ENCODE measurements at places on chromosomes 1 and 21. TPM values are rescaled to one million over a fixed set of nuclear protein-coding genes. Genes with fewer than 3 reads are reported as not detected.

DNA sequence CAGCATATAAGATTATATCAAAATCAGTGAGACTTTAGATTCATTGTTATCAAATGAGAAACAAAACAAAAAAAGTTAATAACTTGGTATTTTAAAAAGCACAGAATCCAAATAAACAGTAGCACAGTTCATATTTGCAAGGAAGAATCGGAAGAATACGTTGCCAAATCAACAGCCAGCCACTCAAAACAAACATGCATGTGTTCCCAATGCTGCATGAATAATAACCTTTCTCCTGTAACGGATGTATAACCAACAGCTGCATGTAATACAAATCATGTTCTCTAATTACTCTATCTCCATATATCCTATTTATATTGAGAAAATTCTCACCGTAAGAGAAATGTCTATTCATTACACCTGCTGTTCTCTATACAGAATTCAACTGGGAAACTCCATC lies 98.9 kb upstream of the FOXD3 start:
- DNase-seq, result no peak

GRCh38 chr1:244006961-244007360 lies 44.1 kb upstream of the ZBTB18 start:
- DNase-seq, result no peak

DNA sequence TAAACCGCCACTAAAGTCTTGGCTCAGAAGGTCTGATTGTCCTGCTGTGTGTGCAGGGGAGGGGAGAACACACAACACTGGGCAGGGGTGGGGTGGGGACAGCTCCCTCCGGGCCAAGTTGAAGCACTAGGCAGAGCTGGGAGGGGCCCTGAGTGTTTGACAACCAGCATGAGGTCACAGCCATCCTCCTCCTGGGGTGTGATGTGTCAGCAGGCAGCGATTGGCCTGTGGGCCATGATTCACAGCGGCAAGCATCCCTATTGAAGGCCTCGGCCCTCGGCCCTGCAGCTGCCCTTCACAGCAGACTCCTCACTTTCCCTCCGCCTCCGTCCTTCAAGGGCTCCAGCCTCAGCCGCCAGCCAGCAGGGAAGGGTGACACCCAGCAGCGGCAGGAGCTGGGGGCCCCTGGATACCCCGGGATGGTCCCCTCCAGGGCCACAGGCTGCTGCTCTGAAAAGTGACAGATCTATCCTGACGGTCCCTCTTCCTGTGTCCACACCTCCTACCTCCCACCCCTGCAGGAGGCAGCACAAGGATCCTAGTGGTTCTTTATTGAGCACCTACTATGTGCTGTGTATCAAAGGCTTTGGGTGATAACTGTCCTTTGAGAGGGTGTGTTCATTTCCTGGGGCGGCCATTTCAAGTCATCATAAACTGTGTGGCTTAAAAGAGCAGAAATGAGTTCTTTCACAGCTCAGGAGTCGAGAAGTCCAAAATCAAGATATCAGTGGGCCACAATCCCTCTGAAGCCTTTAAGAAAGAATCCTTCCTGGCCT lies 66.0 kb upstream of the SLC25A33 start:
- peak; percentile 95 for DNase-seq

GRCh38 chr1:57450981-57451380 lies 27.1 kb upstream of the DAB1 start:
- DNase-seq, result no peak

- no peak for DNase-seq
These were observed 127.3 kb upstream of the ADGRL4 start for GRCh38 chr1:79133774-79134364.

- DNase-seq, result no peak
These were observed 29.4 kb upstream of the PIGC start for GRCh38 chr1:172473302-172473701.

DNA sequence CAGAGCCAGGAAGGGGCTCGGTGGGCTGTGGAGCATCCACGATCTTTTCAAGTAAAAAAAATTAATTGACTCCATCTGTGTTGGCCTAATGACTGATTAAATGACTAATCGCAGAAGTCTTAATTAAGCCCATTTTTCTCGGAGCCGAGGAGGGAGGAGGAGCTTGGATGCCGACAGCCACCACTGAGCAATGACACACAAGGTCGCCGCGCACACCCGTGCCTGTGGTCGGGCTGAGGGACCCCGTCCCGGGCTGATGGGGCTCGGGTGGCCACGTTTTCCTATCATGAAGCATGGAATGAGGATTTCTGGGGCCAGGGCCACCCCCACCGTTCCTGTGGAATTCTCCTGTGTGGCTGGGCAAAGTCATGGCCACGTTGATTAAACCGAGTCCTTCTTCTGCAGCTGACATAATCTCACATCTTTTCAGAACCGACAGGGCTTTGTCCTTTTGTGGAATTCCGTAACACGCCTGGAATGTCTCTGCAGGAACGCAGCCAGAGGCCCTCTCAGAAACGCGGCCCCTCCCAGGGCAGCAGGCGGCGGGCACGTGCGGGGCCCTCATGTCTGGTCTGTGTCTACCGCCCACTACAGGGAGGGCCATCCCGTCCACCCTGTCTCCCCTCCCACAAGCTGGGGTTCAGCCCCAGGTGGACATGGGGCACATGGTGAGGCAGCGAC lies 60.7 kb downstream of the MORN1 start:
- peak; percentile 89 for DNase-seq

GRCh38 chr1:101080859-101081258 lies 55.3 kb upstream of the DPH5 start:
- DNase-seq, result no peak

DNA sequence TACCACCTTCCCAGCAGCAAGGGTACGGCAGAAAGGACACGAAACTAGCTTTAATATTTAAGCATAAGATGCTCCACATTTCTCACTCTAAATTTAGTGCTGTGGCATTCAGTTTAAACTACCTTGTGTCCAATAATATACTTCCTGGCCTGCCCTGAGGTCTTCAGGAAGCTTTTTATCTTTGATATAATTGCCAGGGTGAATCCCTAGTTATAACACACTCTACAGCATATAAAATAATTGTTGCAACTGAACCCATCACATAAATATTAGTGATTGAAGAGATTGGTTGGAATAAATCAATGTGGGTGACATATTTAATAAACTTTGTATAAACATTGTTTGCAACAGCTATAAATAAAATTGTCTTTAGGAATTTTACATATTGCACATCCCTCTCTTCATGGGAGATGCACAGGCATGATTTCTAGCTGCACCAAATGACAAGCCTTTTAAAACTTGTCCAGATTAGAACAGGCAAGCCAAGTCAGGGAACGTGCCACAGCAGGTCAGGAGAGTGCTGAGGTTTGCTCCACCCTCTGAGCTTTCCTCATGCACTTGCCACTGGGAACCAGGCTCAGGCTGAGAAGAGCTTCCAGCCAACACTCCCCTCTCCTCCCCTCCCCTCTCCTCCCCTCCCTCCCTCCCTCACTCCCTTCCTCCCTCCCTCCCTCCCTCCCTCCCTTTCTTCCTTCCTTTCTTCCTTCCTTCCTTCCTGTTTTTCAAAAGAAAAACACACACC lies 623.2 kb upstream of the PKN2 start:
- no peak for DNase-seq

- no peak for DNase-seq
These were observed 12.4 kb upstream of the FAAP20 start for GRCh38 chr1:2206813-2207487.

DNA sequence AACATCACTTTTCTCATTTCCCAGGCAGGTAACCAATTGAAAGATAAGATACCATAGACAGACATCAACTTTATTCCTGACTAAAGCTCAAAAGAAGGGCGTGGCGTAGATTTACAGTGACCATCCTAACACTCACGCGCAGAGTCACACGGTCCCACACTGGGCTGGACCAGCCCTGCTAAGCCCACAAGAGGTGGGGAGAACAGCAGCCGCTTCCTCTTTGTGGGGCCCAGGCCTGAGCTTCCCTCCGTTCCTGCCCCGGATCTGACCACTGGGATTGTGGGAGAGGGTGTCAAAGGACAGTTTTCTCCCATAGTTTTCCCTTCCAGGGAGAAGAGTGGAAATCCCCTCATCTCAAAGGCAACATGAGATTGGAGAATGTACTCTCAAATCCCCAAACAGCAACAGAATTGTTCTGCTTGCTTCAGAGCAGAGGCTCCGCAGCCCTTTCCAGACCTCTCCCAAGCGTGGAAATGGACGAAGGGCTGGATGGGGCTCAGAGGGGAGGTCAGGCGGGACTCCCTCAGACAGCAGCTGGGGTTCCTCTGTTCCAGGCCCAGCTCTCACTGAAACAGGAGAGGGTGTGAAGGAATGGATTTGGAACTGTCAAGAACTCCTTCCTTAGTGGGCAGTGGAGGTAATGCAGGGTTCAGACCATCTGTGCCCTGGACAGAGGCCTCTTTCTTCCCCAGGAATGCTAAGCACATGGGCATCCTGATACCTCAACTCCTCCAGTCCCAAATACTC lies 33.7 kb downstream of the L1TD1 start:
- DNase-seq, result no peak

GRCh38 chr1:186985889-186986491 lies 157.2 kb downstream of the PLA2G4A start:
- DNase-seq, result peak; percentile 60

DNA sequence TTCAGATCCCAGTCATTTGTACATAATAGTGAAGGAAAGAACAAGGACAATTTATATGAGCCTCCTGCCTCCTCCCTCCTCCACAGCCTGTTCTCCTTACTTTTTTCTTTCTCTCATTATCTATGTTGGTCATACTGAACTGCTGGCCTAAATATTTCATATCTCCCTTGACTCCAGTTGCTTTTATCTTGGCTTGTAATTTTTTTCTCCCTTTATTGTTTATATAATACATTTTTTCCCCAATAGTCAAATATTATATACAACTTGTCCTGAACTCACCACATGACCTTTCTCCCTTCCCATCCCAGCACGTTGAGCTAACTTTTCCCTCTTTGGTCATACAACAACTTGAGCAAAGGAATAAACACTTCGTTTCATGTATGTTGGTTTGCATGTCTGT lies 752.1 kb downstream of the LTN1 start:
- no peak for DNase-seq

- peak; percentile 37 for DNase-seq
These were observed 1.1 kb downstream of the C21orf58 start for GRCh38 chr21:46322351-46323226.

DNA sequence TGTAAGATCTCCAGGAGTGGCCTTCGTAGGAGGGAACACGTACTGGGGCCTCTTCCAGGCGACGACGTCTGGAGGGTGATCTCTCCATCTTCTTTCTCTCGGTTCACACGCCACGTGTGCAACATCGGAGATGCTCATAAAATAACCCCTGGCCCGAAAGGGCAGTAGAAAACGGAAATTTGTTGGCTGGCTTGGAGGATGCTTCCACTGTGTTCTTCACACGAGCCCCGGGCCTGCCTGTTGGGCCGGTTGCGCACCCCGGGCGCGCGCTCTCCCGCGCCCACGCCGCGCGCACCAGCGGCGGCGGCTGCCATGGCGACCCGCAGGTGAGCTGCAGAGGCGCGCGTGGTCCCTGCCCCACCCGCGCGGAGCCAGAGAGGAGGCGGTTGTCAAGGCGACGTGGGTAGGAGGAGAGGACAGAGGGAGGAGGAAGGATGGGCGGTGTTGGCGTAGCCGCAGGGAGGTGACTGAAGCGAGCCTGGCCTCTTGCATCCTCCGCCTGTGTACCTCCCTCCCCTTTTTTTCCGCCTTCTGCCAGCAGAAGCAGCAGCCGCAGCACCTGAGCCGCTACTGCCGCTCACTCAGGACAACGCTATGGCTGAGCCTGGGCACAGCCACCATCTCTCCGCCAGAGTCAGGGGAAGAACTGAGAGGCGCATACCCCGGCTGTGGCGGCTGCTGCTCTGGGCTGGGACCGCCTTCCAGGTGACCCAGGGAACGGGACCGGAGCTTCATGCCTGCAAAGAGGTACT lies at the start of gene ELAPOR1:
ELAPOR1 (plus strand) TSS at position 526 of the 752 bp plus-strand sequence; CDS start at position 595, 69 bp downstream.
- no peak for DNase-seq

GRCh38 chr1:116260621-116261020 lies 112.4 kb upstream of the ATP1A1 start:
- DNase-seq, result no peak

DNA sequence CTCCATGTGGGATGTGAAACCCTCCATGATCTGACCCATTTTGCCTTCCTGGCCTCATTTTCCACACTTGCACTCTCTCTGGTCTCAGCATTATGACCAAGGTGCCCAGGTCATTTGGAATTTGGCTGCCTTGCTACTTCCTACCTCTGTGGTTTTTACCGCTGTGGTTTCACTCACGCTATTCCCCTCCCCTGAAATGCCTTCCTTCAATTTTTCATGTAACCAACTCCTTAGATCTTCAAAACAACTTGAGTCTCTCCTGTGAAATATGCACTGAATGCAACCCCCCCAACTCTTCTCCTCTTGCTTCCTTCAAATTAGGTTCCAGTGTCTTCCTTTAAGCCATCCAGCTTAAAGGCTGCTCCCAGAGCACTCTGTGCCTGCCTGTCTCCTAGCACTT lies 50.1 kb downstream of the PHC2 start:
- DNase-seq, result no peak

- DNase-seq, result peak; percentile 52
These were observed 951 bp downstream of the GGPS1 start for GRCh38 chr1:235329139-235329902.

GRCh38 chr21:31110430-31110829 lies 72.2 kb upstream of the KRTAP19-8 start:
- DNase-seq, result no peak

DNA sequence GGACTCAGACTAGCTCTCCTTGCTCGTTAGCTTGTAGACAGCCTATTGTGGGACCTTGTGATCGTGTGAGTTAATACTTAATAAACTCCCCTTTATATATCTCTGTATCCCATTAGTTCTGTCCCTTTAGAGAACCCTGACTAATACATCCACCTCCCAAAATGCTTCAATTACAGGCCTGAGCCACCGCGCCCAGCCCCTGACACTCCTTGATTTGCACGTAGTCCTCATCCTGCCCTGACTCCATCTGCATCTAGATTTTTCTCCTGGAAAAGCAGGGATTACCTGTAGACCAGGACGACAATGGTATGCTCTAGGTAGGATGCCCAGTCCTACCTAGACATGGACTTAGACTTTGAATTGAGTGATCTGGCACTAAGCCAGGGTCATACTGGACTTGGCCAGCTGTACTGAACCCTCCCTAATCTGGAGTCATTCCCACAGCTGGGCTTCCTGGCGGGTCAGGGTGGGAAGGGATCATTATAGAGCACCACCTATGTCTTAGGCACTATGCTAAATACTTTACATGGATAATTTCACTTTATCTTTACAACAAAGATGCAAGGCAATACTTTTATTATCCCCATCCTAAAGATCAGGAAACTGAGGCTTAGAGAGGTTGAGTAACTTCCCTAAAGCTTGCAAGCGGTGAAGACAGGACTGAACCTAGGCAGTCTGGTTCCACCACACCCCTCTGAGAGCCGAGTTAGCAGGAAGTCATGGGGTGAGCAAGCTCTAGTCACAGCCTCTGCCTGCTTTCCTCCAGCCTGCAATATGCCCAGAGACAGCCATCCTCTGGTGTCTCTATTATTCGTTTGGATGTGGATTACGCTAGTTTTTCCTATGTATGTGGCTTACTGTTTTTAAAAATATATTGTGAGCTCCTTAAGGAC lies 89.4 kb downstream of the DTL start:
- no peak for DNase-seq

Gene C1QTNF12
- not detected for total RNA-seq

Gene COA7
- 8.4 TPM for total RNA-seq

Gene CELA3A
- 2.6 TPM for total RNA-seq

Gene NHLH1
- 0.51 TPM for total RNA-seq

Gene SYT6
- total RNA-seq, result 1.4 TPM

Gene DNAI4
- total RNA-seq, result 5.9 TPM

Gene OR2L2
- not detected for total RNA-seq

Gene MAB21L3
- 0.27 TPM for total RNA-seq

Gene COL11A1
- 117 TPM for total RNA-seq
